Activated CD4-positive, alpha-beta T cell treated with anti-CD3 and anti-CD28 coated beads, Interleukin-2, amount 50 U/mL, for 4 hours (primary cell): ENCODE measurements at places on chromosomes 1 and 21.

DNA sequence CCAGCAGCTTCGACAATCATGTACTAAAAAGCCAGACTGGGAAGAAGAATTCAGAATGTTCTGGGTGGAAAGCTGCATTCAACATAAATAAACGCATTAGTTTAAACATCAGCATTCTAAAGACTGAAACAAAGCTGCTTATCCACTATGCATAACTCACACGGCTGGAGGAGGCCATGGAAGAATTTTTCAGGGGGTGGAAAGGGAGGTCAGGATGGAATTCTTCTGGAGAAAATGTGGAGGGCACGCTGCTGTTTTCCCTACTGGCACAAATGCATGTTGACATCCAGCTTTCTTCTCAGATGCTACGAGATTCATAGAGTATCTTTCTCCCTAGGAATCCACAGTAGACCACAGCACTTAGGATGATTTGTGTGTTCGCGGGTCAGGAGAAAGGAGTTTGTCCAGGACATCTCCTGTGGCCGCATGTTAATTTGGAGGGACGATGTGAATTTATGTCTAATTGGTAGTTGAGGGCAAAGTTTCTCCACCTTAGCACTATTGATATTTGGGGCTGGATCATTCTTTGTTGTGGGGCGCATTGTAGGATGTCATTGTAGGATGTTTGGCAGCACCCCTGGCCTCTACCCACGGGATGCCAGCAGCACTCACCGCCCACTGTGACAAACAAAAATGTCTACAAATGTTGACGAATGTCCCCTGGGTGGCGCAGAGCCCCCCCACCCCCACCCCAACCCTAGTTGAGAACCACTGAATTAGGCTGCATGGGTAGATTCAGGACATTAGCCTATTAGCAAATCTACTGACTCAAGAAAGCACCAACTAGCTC lies 86.5 kb upstream of the KAZN start:
- DNase-seq = no peak

DNA sequence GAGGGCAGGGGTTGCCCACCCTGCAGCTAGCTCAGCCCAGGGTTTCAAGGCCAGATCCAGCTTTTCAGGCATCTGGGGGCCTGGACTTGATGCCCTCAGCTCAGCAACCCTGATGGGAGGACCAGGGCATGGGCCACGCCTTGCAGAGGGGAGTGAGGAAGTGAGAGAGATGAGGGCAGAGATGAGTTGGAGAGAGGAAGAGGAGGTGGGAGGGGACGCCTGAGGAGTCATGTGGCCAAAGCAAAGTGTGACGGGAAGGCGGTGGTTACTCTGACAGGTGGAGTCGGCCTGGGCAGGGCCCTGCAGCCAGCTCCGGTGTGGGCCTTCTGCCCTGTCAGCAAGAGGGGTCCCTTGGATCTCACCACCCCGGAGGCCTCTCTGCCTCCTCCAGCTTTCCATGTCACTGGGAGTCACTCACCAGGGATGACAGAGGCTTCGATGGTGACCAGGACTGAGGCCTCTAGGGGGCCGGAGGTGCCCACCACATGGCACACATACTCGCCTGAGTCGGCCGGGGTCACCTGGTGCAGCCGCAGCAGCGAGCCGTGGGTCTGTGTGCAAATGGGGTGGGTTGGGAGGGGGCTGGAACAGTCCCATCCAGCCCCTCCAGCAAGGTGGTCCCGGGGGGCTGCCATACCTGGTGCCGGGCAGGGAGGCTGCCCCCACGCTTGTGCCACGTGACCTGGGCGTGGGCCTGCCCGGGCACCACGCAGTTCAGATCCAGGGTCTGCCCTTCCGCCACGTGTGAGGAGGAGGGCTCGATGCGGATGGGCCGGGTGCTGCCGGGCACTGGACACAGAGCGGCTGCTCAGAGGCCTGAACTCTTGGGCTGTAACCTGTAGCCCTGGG lies 40.4 kb downstream of the LDLRAD2 start:
- DNase-seq = no peak

DNA sequence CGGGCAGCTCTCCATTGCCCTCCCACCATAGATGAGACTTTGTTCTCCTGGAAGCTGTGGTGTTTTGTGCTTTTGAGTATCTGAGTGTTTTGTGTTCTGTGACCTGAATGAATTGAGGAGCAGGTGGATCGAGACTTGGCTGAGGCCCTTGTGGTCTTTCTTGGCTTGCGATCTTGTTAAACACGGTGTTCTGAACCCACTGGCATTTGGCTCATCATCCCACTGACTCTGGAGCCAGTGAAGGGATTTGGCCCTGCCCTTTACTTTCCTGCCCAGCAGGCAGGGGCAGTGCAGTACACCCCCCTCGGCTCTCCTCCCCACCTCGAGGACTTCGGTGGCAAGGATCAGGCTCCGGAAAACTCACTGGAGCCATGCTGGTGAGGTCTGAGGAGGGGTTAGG lies 30.6 kb downstream of the PKNOX1 start:
- no peak for DNase-seq

- DNase-seq = no peak
Observed at GRCh38 chr1:226293553-226293920, 15.4 kb downstream of the LIN9 start.

- DNase-seq = no peak
Observed at GRCh38 chr1:212495766-212496494, 63.2 kb downstream of the NENF start.

DNA sequence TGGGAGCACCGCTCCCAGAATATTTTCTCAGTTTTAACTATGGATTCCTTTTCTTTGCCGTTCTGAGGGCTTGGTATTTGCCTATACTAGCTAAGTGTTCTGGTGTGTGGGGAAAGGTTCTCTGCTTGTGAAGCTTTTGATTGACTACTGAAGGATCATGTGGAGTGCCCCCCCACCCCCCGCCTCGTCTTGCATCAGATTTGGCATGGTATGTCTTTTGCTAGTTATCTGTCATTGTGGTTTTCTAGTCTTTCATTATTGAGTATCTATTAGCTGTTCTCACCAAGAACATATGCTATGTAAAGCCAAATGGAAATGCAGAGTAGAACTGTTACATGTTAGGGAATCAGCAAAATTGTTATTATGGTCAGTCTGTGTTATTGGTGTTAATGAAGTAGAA lies 58.3 kb downstream of the MACF1 start:
- DNase-seq = no peak

GRCh38 chr1:28449904-28450303 lies 55.9 kb upstream of the RCC1 start:
- no peak for DNase-seq

- no peak for DNase-seq
Observed at GRCh38 chr1:243798726-243799125, 51.3 kb downstream of the AKT3 start.

DNA sequence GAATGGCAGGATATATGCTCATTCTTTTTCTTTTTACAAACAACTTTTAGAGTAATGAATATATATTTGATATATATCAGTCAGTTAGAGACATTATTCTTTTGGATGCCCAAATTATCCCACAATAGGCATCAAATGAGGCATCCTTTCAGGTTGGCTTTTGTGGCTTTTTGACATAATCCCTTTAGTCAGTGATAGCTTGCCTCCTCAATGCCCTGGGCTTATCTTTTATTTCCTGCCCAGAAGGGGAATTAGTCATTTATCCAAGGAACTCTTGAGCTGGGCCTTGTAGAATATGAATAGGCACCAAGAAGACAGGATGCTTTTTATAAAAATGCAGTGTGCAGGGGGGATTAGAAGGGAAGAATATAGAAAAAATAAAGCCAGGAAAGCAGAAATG lies 22.2 kb downstream of the EPHX4 start:
- DNase-seq = no peak

GRCh38 chr1:235885655-235886262 lies 19.1 kb upstream of the LYST start:
- DNase-seq = no peak

GRCh38 chr1:245997471-245998258 lies 509.4 kb downstream of the SMYD3 start:
- no peak for DNase-seq

DNA sequence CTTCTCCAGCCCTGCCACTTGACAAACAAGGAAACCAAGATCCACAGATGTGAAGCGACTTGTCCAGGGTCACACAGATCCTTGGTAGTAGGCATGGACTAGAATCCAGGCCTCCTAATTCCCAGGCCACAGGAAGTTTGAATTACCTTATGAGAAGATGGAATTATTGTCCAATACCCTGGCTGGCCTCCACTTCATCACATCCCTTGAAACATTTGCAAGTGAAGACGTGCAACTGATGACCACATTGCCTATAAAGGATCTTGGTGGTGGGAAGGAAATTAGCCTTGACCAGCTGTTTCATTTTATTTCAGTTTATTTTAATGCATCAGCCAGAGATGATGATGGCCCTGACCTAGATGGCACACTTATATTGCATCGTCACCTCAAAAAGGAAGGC lies 165.8 kb upstream of the CAMK1G start:
- DNase-seq = no peak

GRCh38 chr1:168531615-168532345 lies 12.0 kb downstream of the XCL2 start:
- no peak for DNase-seq

GRCh38 chr1:189434461-189434860 lies 1043.2 kb downstream of the BRINP3 start:
- DNase-seq = no peak

DNA sequence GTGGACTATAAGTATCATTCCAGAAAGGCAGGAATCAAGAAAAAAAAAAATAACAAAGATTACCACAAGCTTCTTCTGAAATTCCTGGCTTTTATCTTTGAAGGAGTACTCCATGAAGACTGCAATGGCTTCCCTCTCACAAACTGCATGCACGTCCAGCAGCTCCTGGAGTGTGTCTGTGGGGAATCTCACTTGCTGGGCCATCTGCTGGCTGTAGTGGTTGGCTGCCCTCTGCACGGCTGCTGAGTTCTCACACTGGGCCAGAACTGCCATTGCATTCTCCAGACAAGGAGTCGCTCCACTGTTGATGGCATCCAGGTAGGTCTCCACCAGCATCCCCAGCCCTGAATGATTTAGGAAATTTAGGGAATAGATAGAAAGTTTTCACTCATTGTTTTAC lies 23.3 kb upstream of the GBP2 start:
- DNase-seq = no peak

DNA sequence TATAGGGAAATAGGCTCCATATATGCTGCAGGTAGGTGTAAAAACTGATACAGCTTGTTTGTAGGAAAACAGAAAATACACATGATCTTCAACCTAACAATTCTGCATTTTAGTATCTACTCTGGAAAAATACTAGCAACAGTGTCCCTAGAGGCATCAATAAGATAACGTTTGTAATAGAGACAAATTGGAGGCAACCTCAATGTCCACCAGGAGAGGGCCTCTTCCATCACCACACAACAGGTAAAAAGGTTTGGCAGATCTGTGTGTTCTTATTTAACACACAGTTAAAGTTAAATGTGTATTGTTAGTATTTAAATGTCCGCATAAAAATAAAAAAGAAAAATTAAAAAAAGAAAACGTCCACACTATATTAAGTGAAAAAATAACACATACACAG lies 5.4 kb downstream of the EIF2D start:
- DNase-seq = no peak

GRCh38 chr1:172325531-172325930 lies 95.0 kb upstream of the C1orf105 start:
- DNase-seq = no peak

DNA sequence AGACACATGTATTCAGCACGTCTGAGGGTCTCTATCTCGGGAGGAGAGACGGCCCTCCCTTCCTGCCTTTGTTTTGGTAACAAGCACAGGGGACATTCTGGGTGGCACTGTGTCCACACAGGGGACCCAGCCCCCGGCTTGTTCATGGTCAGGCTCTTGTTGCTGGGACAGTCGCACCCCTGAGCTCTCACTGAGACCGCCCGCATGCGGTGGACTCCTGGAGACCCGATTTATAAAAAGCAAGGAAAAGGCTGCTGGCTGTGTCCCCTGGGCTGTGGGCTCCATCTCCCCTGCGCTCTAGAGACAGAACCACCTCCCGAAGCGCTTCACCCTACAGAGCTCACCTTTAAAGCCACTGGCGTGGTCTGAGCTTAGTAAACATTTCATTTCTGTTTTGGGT lies 103.4 kb downstream of the WDR4 start:
- no peak for DNase-seq

DNA sequence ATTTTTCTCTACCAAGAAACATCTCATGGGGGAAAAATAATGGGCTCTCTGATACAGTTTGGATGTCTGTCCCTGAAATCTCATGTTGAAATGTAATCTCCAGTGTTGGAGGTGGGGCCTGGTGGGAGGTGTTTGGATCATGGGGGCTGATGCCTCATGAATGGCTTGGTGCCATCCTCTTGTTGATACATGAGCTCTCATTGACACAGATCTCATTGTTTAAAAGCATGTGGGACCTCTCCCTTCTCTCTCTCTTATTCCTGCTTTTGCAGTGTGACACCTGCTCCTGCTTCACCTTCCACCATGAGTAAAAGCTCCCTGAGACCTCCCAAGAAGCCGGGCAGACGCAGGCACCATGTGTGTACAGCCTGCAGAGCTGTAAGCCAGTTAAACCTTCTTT lies 332.5 kb upstream of the NRIP1 start:
- no peak for DNase-seq

DNA sequence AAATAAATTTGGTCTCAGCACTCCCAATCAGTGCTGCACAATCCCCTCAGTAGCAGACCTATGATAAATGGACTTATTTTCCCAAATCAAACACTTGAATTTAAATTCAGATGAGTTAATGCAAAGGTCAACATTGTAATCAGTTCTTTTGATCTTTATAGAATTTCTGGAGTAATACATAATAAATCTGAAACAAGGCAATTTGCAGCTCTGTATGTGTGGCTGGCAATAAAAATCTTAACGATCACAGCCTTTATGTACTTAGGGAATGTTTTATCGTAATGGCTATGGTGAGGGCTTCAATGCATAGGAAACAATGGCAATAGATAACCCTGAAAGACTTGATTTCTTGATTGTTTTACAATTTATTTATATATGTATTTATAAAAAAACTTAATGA lies 91.4 kb downstream of the GPATCH2 start:
- DNase-seq = no peak

DNA sequence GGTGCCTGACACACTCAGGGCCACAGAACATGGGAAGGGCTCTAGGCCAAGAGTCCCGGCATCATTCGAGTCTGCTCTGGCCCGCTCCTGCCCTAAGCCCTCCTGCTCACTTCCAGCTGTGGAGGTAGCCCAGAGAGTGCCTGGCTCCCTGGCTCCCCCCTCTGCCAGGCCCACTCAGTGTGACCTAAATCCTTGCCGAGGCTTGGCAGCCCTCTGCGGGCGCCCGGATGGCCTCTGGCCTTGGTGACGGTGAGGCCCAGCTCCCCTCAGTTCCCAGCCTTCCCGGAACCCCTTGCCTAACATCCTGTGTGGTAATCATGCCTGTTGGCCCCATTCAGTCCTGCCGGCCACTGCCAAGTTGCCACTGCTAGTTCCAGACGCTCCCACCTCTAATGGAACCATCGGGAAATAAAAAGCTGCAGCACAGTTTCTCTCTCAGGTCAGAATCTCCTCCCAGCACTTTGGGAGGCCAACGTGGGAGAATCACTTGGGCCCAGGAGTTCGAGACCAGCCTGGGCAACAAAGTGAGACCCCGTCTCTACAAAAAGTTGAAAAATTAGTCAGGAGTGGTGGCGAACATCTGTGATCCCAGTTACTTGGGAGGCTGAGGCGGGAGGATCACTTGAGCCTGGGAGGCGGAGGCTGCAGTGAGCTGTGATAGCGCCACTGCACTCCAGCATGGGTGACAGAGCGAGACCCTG lies 1.2 kb upstream of the H6PD start:
- DNase-seq = no peak
